ENCODE measurements at places on chromosomes 13 and 19. TPM values are rescaled to one million over a fixed set of nuclear protein-coding genes. Genes with fewer than 3 reads are reported as not detected.

TUBA3C gene
- not detected for polyA plus RNA-seq

KCNJ14 gene
- polyA plus RNA-seq = 0.90 TPM

FUT3 gene
- 0.15 TPM for polyA plus RNA-seq

NTN5 gene
- 1.2 TPM for polyA plus RNA-seq

ZNF223 gene
- not detected for polyA plus RNA-seq

HPN gene
- 0.11 TPM for polyA plus RNA-seq

NCCRP1 gene
- 1.5 TPM for polyA plus RNA-seq
